Subcutaneous preadipocyte (primary cell): ENCODE measurements at places on chromosomes 13 and 19. TPM values are rescaled to one million over a fixed set of nuclear protein-coding genes. Genes with fewer than 3 reads are reported as not detected.

Gene EBI3
- total RNA-seq: under 0.01 TPM in 1 of 2 replicates, not detected in the other

Gene PSG2
- total RNA-seq: not detected in 2 replicates

Gene IGFL2
- total RNA-seq: not detected in 2 replicates

Gene TMEM190
- total RNA-seq: not detected in 2 replicates

Gene OR7C1
- not detected in 2 replicates for total RNA-seq

Gene IL17D
- total RNA-seq: 0.98 and 1.5 TPM in 2 replicates

Gene SHC2
- total RNA-seq: 0.39 and 0.73 TPM in 2 replicates

Gene ZNF575
- total RNA-seq: 0.20 and 0.37 TPM in 2 replicates

Gene KDM4B
- 13.6 and 17.0 TPM in 2 replicates for total RNA-seq

Gene ATP12A
- not detected in 2 replicates for total RNA-seq

Gene ZNF865
- 1.1 and 1.6 TPM in 2 replicates for total RNA-seq

Gene ZNF470
- 4.0 and 4.1 TPM in 2 replicates for total RNA-seq

Gene CYP2F1
- total RNA-seq: not detected in 2 replicates

Gene FCER2
- total RNA-seq: not detected in 2 replicates

Gene ZNF547
- total RNA-seq: 0.73 and 1.8 TPM in 2 replicates

Gene LSR
- 0.73 and 0.98 TPM in 2 replicates for total RNA-seq

Gene GZMM
- not detected in 2 replicates for total RNA-seq

Gene LYL1
- 0.73 and 0.98 TPM in 2 replicates for total RNA-seq

Gene THSD8
- total RNA-seq: not detected in 2 replicates

Gene CEACAM16
- not detected in 2 replicates for total RNA-seq

Gene PVR
- total RNA-seq: 23.5 and 44.6 TPM in 2 replicates

Gene TRIM13
- 14.7 and 17.2 TPM in 2 replicates for total RNA-seq

Gene SCN1B
- 2.2 TPM in 2 replicates for total RNA-seq

Gene ZNF90
- 2.9 and 3.9 TPM in 2 replicates for total RNA-seq

Gene TEKTIP1
- not detected in 2 replicates for total RNA-seq

Gene SIGLEC12
- total RNA-seq: not detected in 2 replicates

Gene ZNF667
- total RNA-seq: 0.98 and 3.3 TPM in 2 replicates

Gene FUT1
- 0.20 TPM in 1 of 2 replicates, not detected in the other for total RNA-seq

Gene CERS1
- 1.5 and 1.6 TPM in 2 replicates for total RNA-seq

Gene RNF225
- total RNA-seq: 0.37 and 0.59 TPM in 2 replicates

Gene KLK12
- total RNA-seq: not detected in 2 replicates

Gene PPP5C
- 61.0 and 72.3 TPM in 2 replicates for total RNA-seq
